Stimulated activated CD4-positive, alpha-beta T cell treated with anti-CD3 and anti-CD28 coated beads, Interleukin-4, amount 100 ng/mL, for 24 hours (primary cell): ENCODE measurements at places on chromosomes 5 and 9.

- DNase-seq: no peak
Measured at GRCh38 chr9:137544176-137544760, 5.9 kb downstream of the PNPLA7 start.

DNA sequence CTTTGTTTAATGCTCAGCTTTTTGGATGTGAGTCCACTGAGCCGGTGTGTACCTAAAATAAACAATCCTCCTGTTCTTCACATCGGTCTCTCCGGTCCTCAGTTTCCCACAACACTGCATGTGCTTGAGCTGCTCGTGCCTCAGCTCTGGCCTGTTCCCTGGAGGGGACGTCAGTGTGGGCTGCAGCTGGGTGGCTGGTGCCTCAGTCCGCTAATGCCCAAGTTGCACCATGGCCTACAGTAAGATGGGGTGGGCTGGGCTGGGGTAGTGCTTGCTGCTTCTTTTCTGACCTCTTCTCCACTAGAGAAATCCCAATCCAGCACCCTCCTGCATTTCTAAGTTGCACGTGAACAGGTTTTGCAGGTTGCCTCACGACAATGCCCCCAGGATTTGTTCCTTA is 595 bp upstream of the BTNL9 start:
- DNase-seq: no peak

DNA sequence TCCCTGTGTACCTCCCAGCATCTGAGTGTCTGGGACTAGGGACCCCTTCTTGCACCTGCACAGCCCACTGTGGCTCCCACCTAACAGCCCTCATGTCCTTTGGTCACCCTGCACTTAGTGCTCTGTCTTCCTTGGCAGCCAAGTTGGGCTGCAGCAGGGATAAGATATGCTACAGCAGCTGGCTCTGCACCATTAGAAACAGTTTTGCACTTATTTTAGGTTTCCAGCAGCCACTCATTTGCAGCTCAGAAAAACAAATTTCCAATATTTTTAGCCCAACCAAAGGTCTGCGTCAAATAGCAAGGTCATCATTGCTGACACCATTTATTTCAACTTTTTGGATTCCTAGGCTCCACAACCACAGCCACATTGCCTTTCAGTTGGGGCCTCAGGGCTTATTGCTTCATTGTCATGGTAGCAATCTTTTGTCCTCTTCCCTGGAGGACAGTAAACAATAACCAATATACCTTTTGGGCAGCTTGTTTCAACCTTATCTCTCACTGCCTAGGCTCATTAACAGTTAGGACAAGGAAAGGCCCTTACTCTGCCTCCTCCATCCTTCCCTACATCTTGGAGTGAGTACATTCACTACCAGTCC is 263.9 kb downstream of the COX7C start:
- DNase-seq: no peak

- DNase-seq: no peak
Measured at GRCh38 chr5:82106756-82107155, 134.9 kb downstream of the ATG10 start.

GRCh38 chr5:40437452-40437861 is 242.3 kb upstream of the PTGER4 start:
- DNase-seq: peak; percentile 37

DNA sequence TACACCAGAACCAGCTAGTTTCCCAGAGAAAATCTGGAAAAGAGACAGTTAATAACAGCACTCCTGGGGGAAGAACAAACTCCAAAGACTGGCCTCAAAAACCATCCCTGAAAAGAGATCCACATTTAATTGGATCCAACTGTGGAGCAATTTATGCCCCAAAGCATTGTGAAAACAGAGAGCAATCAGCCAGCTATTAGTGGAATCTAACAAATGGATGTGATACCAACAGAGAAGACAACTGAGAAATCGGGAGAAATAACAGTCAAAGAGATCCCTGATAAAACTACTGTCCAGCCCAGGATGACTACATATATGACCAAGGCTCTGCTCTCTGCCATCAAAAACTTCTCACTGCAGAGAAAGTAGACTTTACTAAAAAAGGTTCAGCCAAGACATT is 40.5 kb upstream of the TRIO start:
- DNase-seq: no peak

DNA sequence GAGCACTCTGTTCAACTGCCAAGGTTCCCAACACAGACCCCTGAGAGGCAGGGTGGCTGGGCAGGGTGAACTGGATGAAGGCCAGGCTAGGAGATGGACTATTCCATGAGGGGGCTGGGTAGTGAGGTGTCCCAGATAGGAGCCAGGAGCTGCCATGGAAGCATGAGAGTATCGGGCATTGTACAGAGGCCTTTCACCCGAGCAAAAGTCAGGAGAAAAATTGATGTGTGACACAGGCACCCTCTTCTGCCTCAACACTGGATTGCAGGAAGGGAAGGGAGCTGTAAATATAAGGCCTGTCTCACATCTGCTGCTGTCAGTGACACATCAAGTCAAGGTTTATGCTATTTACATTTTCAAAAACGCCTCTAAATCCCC is 74.6 kb downstream of the UBAP1 start:
- no peak for DNase-seq

GRCh38 chr5:61402244-61402823 is 70.3 kb downstream of the ZSWIM6 start:
- no peak for DNase-seq

- no peak for DNase-seq
Measured at GRCh38 chr9:136268318-136268717, 22.7 kb upstream of the QSOX2 start.

GRCh38 chr9:108691614-108692013 is 164.2 kb downstream of the ACTL7B start:
- no peak for DNase-seq

DNA sequence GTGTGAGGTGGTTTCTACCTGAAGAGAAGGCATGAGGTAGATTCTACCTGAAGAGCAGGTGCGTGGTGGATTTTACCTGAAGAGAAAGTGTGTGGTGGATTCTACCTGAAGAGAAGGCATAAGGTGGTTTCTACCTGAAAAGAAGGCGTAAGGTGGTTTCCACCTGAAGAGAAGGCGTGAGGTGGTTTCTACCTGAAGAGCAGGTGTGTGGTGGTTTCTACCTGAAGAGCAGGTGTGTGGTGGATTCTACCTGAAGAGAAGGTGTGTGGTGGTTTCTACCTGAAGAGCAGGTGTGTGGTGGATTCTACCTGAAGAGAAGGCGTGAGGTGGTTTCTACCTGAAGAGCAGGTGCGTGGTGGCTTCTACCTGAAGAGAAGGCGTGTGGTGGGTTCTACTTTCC is 192.8 kb downstream of the MED10 start:
- no peak for DNase-seq

GRCh38 chr5:56281489-56282165 is 48.5 kb upstream of the ANKRD55 start:
- DNase-seq: no peak

GRCh38 chr5:174087783-174088182 is 42.3 kb downstream of the NSG2 start:
- no peak for DNase-seq

GRCh38 chr5:39794513-39795210 is 369.9 kb upstream of the DAB2 start:
- no peak for DNase-seq

DNA sequence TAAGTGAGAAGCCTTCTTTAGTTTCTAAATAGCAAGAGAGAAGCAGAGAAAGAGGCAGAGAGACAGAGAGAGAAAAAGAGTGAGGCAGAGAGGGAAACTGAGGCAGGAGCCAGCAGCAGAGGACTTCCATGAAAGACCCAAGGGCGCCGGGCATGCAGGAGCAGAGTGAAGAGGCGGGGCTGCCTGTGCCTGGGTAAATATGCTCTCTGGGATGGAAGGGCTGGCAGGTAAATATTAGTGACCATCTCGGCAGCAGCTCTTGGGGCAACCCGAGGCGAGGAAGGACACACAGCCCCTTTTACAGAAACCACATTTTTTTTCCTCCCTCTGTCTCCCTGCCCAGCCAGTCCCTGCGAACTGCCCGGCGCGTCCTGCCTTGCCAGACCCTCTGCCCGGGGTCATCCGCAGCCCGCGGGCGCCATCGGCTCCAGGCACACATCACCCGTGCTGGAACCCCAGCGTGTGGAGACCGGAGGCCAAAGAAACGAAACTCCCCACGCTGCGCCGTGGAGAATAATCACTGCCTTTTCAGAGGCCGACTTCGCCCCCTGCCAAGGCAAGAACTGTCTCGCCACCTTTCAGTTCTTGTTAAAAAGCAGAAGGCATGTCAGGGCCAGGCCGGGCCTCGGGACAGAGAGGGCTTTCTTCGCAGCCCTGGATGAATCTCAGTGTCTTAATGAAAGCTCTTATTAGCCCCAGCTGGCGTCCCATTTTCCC is 61.3 kb downstream of the BOD1 start:
- no peak for DNase-seq
